Right lobe of liver (tissue), 6 donors: ENCODE measurements at places on chromosomes 16 and 17. TPM values are rescaled to one million over a fixed set of nuclear protein-coding genes. Genes with fewer than 3 reads are reported as not detected.

- peak; percentile 51 for DNase-seq
Measured at GRCh38 chr17:78117027-78117981, 11.3 kb downstream of the TMC6 start.

DNA sequence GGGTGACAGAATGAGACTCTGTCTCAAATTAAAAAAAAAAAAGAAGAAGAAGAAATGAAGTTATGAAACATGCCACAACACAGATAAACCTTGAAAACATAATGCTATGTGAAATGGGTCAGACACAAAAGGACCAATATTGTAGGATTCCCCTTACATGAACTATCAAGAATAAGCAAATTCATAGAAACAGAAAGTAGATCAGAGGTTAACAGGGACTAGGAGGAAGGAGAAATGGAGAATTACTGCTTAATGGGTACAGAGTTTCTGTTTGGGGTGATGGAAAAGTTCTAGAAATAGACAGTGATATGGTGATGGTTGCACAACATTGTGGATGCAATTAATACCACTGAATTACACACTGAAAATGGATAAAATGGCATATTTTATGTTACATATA lies 16.3 kb downstream of the RANBP10 start:
- no peak for DNase-seq

Gene CFAP97D1
- total RNA-seq, result not detected

Gene SLC25A10
- total RNA-seq, result 76.7 TPM

GRCh38 chr17:6040504-6040903 lies 29.7 kb upstream of the WSCD1 start:
- peak; percentile 57 for DNase-seq

- no peak for DNase-seq
Measured at GRCh38 chr16:69917739-69918138, 33.4 kb upstream of the CLEC18A start.

GRCh38 chr17:48644159-48644558 lies 18.0 kb upstream of the HOXB9 start:
- no peak for DNase-seq

Gene ZMYND15
- total RNA-seq, result 1.3 TPM

Gene SSTR5
- not detected for total RNA-seq

DNA sequence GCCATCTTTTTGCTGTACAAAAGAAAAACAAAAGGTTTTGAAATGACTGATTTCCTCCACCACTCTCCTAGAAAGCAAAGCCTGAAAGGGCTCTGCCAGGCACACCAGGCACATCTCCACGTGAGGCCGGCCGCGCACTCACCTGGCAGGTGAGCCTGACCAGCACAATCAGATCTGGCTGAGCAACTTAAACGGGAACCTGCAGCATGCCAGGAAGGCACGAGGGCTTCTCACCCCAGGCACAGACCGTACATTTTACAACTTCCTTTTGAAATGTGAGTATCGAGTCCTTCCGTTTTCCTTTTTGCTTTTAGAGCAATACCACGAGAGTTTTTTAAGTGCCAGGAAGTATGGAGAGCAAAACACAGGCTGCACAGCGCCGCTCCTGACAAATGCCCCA lies 22.5 kb downstream of the SLC38A10 start:
- DNase-seq, result no peak

GRCh38 chr16:83231729-83232128 lies 576.0 kb upstream of the HSBP1 start:
- no peak for DNase-seq

- DNase-seq, result no peak
Measured at GRCh38 chr17:73814075-73814474, 169.8 kb upstream of the SDK2 start.

DNA sequence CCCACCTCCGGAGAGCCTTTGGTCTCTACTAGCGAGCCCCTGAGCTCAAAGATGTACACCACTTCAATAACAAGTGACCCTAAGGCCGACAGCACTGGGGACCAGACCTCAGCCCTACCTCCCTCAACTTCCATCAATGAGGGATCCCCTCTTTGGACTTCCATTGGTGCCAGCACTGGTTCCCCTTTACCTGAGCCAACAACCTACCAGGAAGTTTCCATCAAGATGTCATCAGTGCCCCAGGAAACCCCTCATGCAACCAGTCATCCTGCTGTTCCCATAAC lies 702 bp downstream of the SPN start:
- DNase-seq, result no peak

Gene DHRS13
- 3.4 TPM for total RNA-seq

GRCh38 chr16:31504159-31504558 lies 4.0 kb downstream of the RUSF1 start:
- no peak for DNase-seq

- DNase-seq, result no peak
Measured at GRCh38 chr17:63703029-63703428, 3.1 kb upstream of the LIMD2 start.

Gene GLTPD2
- 58.1 TPM for total RNA-seq

DNA sequence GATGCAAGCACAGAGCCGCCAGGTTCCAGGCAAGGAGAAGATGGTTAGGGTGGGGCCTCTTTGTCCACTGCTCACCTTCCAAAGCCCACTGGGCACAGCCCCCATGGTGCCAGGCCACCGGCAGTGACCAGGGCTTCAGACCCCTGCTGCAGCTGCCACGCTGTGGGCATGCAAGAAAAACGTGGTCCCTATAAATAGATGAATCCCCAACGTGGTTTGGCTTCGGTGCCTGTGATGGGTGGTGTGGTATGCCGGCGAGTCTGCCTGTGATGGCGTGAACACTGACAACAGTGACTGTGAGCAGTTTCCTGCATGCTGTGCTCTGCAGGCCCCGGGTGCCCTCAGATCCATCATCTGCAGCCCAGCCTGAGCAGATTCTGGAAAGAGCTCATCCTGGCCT lies 36.6 kb downstream of the RAB11FIP4 start:
- DNase-seq, result no peak

DNA sequence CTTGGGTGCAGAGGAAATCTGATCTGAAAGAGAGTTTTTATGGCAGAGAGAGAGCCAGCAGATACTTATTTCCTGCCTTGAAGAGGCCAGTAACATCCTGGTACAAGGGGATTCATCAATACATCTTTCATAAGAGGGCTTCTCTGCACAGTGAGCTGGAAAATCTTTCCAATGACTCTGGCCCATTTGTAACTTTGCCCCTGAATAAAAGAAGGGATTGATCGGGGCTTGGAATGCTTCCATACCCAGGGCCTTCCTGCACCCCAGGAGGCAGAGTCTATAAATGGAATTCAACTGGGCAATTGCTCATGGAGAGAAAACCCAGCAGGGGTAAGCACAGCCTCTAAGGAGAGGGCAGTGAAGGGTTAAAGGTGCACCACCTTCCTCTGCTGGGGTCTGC lies 163.3 kb downstream of the XYLT1 start:
- DNase-seq, result no peak

Gene SRL
- total RNA-seq, result 0.20 TPM

Gene OMG
- 0.62 TPM for total RNA-seq

DNA sequence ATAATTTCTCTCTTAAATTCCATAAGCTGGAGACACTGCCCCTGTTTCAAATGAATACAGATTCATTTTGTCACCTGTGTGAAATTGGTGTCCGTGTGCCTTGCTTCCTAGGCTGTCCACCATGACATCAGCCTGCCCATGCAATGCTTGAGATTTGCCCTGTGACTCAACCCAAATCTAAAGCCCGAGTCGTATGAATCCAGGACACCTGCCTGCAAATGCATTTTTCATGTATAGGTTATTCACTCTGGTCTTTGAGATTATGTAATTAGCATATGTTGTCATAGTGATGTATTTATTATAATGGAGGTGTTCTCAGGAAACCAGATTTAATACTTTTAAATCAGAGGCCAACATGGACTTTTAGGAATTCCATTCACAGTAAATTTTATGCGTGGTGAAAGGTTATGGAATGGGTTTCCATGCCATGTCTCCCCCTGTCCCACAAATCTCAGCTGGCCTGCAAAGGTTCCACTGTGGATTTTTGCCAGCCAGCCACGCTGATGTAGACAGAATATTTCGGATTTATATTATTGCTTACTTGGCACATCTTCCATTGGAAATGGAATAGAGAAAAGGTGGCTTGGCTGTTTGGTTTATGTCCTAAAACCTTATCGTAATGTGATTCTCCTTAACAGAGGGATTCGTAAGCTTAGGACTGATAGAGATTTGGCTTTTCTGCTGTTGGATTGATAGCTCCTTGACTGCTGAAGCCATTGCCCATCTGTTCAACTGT lies 551.1 kb downstream of the WWOX start:
- DNase-seq, result no peak

- DNase-seq, result peak; percentile 27
Measured at GRCh38 chr16:24609740-24610415, 70.5 kb downstream of the RBBP6 start.

- peak; percentile 95 for DNase-seq
Measured at GRCh38 chr17:19362277-19363113, at the start of gene B9D1. Gene B9D1 (minus strand): TSS chr17:19362723. CDS start chr17:19362569, 154 bp downstream.

- no peak for DNase-seq
Measured at GRCh38 chr17:6668219-6668618, 16.7 kb downstream of the C17orf100 start.

Gene DHRS7C
- total RNA-seq, result not detected

- peak; percentile 76 for DNase-seq
Measured at GRCh38 chr16:82639666-82640336, 13.0 kb downstream of the CDH13 start.

Gene VWA3A
- total RNA-seq, result not detected

GRCh38 chr16:85293904-85294642 lies 181.8 kb upstream of the CIBAR2 start:
- peak; percentile 86 for DNase-seq

Gene KRTAP16-1
- not detected for total RNA-seq

Gene CHST6
- total RNA-seq, result not detected

Gene EFNB3
- 0.91 TPM for total RNA-seq

DNA sequence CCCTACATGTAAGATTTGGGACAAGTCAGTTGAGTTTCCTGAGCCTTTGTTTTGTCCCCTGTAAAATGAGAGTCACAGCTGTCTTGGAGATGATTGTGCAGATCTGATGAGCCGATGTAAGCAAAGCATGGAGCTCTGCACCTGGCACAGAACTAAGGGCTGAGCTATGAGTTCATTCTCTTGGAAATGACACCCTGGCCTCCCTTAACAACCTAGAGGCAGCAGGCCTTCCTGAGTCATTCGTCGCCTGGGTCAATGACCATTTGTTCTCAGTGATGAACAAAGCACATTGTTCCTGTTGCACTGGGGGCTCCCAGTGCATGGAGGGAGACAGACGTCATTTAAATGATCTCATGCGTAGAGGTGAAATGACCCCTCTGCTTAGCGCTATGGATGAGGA lies 62.8 kb upstream of the GCSH start:
- DNase-seq, result no peak

Gene SHPK
- 25.7 TPM for total RNA-seq

- peak; percentile 35 for DNase-seq
Measured at GRCh38 chr16:89020068-89020924, 43.3 kb upstream of the CBFA2T3 start.

Gene ERN2
- total RNA-seq, result not detected

Gene CORO1A
- total RNA-seq, result 7.3 TPM

DNA sequence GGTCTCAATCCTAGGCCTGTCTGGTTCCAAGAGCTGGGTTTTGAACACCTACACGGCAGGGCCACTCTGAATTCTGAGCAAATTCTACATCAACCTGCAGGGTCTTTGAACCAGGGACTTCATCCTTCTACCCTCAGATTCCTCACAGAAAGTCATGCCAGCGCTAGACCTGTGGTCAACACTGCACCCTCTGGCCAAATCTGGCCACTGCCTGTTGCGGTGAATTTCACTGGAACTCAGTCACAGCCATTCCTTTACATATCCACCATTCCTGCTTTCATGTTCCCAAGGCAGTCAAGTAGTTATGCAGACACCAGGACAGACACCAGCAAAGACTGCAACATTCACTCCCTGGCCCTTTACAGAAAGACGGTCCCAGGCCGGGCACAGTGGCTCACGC lies 144.6 kb downstream of the C16orf95 start:
- no peak for DNase-seq

DNA sequence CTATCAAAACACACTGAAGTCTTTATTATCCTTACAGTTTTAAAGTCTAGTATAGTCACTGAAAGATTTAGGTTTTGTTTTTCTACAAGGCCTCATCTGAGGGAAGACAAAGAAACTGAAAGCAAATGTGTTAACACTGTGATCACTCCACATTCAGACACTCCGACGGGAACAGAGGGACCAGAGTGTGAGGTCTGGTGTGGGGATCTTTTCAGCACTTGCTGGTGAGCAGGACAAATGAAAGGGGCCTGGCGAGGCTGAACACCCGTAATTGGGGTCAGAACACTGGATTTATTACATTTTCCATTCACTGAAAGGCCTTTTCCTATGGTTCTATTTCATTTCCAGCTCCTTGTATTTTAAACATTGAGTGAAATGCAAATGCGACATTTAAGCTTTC lies 910.5 kb downstream of the CDH11 start:
- no peak for DNase-seq

DNA sequence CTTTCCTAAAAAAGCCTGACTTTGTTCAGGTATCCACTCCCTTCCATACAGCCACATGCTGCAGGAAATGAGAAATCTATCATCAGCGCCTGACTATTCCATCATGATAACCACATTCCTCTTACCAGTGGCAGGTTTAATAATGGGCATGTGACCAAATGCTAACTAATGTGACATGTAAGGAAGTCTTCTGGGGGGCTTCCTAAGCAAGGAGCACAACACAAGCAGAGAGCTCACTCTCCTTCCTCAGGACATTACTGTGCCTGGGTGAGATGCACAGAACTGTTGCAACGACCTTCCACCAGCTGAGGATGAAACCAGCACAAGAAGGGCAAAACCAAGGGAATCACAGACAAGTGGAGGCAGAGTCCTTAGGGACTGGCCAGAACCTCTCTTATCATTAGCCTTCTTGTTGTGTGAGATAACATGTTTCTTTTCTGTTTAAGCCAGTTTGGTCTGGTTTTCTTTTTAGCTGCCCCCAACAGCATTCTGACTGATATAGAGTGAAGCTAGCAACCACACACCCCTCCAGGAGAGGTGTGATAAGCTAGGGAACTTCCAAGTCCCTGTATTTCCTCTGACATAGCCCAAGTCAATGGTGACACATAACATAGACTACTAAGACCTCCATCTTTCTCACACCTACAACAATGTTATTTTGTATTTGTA lies 16.9 kb downstream of the MYO1D start:
- no peak for DNase-seq

- peak; percentile 17 for DNase-seq
Measured at GRCh38 chr17:3773966-3774365, 27.0 kb downstream of the ITGAE start.

DNA sequence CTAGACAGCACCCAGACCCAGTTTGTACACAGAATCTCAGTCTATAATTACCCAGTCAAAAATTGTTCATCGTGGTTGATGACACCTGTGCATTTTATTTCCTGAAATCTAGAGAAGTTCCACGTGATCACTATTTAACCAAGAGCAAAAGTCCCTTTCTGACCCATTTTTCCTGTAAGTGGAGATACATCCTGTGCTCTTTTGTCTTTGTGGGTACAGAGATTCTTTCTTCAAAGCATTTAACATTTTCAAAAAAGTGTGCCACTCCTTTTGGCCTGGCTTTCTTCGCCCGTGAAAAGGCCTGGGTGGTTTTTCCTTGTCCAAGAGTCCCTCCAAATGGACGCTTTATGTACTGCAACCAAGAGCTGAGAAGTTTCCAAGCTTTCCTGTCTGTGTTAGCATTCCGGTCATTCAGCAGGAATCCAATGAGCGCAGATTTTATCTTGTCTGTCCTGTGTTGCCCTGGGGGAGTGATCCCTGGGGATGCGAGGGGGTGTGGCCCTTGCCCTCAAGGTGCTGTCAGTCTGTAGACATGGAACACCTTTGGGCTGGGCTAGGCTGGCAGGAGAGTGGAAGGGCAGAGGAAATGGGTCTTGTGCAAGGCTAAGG lies 161.1 kb upstream of the CACNG5 start:
- no peak for DNase-seq
